ENCODE measurements at places on chromosomes 1 and 21.

DNA sequence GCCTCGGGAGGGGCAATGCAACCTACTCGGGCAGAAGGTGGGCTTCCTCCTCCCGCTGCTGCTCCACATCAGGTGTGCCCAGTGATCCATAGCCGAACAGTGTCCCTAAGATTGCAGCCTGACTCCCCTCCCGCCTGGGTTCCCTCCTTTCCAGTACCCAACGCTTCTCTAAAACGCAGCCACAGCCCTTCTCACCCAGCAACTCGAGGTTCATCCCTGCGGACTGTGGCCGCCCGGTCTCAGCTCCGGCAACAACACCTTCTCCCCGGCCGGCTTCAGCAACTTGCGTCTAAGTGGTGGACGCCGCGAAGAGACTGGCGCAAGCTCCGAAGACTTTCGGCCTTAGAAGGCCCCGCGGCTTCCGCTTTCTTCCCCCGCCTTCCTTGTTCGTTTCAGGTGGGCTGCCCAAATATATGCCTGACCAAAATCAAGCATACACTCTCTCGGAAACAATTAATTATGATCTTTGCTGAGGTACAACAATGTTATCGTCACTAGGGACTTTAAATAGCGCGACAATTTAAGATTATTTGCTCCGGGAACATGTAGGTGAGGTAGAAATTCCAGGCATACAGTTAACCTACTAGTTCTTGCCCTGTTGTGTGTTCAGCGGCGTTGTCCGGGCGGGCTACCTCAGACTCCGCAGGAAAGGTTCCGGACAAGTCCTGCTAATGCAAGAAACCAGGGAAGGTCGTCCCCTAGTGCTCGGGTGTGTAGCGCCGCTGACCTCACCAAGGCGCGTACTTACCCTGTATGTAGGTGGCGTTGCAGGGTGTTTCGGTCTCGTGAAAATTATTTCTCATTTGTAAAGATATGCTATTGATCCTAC, at the start of gene RBBP5:
Gene RBBP5, minus strand, starts transcription at position 319 of the 829 bp plus-strand sequence. Its CDS starts 105 bp downstream, at position 214.
- DNase-seq, result peak; percentile 92

DNA sequence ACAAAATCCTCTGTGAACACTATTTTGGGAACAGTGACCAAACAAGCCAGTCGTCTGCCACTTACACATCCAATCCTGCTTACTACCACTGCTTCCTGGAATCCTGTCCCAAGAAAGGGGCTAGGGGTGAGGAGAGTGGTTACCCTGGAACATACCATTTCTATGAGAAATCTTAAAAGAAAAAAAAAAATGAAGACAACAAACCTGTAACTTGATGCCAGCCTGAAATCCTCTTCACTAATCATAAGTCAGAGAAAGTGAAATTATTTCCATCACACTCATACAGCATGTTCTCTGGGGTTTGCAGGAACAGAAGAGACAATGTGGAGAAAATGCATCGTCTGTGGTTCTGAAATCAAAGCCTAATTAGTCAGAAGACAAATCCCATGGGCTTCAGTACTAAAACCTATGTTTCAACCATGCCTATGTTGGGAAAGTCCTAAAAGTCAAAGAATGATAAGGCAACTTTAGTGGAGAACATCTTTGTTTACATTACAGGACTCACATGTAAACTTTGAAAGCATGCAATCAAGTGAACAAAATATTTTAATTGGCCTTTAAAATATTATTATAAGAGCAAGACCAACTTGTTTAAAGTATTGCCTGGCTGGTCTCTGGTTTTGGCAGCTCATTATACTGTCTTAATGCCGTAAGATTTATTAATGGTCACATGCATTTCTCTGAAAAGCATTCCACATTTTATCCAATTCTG, 220.7 kb downstream of the LTN1 start:
- DNase-seq, result no peak

GRCh38 chr1:236009191-236009590, 55.7 kb downstream of the NID1 start:
- no peak for DNase-seq

- no peak for DNase-seq
Observed at GRCh38 chr1:229388897-229389580, 44.9 kb downstream of the ACTA1 start.

- no peak for DNase-seq
Observed at GRCh38 chr1:185735701-185736064, 1.5 kb downstream of the HMCN1 start.

GRCh38 chr1:6351480-6352137, 42.0 kb downstream of the ACOT7 start:
- no peak for DNase-seq

- no peak for DNase-seq
Observed at GRCh38 chr1:109162626-109163025, 48.7 kb downstream of the ELAPOR1 start.

DNA sequence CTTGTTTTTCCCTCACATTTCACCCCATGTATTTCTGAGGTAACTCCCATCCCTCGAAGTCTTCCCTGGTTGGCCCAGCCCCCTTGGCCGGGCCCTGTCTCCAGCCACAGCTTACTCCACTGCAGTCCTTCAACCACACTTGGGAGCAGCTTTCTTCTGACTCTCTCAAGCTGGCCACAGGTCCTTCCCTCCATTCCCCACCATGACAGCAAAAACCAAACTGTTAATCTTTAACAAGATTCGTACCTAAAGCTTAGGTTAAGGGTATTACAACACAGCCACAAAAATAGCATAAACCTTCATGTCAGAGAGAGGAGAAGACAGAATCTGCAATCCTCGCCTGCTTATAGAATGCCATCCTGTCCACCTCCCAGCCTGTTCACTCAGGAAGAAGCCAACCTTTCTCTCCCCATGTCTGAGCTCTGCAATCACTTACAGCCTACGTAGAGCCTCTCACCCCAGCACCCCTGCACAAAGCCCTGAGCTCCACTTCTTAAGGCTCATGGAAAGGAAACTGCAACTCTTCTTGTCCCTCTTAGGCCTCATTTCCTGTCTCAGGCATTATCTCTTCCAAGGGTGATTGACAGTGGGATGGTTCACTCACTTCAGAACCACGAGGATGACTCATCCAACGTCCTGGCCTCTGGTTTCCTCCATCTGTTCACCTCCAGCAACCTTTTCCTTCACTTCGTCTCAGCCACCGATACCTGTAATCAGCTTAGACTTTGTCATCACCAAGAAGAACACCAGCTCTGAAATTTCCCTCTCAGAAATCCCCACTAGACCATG, 72.8 kb downstream of the CD2 start:
- peak; percentile 25 for DNase-seq

- no peak for DNase-seq
Observed at GRCh38 chr1:204932573-204932909, 61.9 kb downstream of the NFASC start.

DNA sequence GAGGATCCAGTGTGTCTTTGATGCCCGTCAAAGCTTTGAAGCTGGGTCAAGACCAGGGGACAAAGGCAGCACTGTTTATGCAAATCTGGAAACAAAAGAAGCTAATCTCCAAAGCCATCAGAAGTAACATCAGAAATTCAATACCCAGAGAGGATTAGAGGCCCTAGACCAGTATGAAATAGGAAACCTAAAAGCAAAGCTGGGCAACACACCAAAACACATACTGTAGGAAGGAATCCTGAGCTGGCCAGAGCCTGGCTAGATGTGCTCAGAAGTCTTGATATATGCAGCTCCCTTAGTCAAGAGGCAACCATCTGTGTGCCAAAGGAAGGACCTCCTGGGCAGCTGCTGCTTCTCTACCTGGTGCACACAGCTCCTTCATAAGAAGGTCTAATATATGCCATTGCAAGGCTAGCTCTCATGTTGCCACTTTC, 12.3 kb downstream of the COLGALT2 start:
- DNase-seq, result no peak

DNA sequence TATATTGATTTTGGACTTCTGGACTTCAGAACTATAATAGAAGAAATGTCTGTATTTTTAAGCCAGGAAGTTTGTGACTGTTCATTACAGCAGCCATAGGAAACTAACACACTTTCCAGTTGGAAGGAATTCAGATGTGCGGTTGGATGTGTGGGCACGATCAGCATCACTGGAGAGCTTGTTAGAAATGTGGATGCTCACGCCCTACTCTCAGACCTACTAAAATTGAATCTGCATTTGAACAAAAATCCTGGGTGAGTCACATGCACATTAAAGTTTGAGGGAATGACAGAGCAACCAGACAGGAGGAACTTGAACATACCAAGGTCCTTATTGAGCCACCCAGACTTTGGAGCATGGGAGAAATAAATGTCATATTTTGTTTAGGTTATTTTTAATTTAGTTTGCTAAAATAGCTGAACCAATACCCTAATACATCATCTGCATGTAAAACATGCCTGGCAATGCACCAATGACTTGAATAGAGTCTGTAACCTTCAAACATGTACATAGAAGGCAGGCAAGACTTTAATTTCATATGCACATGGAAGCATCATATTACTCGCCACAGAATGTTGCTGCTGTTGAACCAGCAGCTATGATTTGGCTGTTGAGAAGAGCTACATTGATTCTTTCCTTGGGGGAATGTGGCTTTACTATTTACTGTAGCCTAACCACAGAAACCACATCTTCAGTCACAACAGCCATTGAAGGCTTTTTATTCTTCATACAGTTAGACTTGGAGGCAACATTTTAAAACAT, 346.2 kb downstream of the BARHL2 start:
- DNase-seq, result no peak

- DNase-seq, result peak; percentile 3
Observed at GRCh38 chr1:248821101-248821500, 4.6 kb downstream of the SH3BP5L start.

- no peak for DNase-seq
Observed at GRCh38 chr1:119655154-119655553, 7.1 kb upstream of the ZNF697 start.

DNA sequence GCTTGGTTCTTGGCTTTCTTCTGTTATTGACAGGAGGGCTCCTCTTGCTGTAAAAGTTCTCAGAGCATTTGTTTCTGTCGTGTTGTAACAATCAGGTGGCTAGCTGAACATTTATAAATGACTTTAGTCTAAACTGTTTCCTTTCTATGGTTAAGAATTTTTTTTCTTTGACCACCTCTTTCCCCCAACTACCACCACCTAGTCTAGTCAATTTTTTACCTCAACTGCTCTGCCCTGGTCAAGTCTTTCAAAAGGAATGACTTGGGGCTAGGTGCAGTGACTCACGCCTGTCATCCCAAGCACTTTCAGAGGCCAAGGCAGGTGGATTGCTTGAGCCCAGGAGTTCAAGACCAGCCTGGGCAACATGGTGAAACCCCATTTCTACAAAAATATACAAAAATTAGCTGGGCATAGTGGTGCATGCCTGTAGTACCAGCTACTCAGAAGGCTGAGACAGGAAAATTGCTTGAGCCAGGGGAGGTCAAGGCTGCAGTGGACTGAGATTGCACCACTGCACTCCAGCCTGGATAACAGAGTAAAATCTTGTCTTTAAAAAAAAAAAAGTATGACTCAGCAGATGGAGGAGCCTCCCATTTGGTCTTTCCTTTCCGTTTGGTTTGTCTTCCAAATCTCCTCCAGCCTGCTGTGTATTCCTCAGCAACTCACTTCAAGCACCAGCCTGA, 40.7 kb downstream of the MAP3K21 start:
- DNase-seq, result no peak

DNA sequence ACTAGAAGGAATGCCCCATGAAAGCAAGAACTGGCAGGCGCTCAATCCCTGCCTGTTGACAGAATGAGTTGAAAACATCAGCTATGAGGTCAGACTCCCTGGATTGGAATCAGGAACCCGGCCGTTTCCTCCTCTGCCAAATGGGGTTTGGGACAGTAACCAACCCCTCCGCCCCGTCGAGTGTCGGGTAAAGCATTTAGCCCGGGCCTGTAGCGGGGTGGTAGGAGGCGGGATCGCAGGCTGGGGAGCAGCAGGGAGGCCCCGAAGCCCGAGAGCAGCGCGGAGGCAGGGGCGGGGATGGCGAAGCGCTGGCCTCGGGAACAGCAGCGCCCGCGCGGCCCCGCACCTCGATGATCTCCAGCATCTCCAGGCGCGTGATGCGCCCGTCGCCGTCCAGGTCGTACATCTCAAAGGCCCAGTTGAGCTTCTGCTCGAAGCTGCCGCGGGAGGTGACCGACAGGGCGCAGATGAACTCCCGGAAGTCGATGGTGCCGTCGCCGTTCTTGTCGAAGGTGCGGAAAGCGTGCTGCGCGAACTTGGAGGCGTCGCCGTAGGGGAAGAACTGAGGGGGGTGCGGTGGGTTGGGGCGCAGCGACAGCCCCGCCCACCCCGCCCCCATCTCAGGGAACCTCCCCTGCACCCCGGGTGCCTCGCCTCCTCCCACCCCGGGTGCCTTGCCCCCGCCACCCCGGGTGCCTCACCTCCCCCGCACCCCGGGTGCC, 7.5 kb downstream of the HPCAL4 start:
- DNase-seq, result peak; percentile 37

DNA sequence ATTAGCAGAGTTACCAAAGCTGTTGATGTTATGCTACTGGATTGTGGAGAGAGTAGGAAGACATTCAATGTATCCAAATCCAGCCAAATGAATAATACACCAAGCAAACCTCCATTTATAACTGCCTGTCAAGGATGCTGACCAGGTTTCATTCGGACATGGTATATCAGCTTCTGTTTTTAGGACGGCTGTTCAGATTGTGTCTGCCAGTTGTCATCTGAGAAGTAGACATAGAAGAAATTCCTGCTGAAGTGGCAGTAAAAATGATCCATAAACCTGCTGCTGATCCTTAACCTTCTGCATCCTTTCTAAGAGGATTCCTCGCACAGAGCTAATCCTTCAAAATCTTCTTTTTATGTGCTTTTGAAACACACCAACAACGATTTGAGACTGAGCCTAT, 663.6 kb upstream of the PLXNA2 start:
- no peak for DNase-seq

- DNase-seq, result no peak
Observed at GRCh38 chr1:17228619-17229018, 20.3 kb upstream of the PADI3 start.

GRCh38 chr1:67436511-67437055, 6.4 kb upstream of the SERBP1 start:
- DNase-seq, result no peak

GRCh38 chr1:168637350-168637991, 61.1 kb downstream of the XCL1 start:
- no peak for DNase-seq

DNA sequence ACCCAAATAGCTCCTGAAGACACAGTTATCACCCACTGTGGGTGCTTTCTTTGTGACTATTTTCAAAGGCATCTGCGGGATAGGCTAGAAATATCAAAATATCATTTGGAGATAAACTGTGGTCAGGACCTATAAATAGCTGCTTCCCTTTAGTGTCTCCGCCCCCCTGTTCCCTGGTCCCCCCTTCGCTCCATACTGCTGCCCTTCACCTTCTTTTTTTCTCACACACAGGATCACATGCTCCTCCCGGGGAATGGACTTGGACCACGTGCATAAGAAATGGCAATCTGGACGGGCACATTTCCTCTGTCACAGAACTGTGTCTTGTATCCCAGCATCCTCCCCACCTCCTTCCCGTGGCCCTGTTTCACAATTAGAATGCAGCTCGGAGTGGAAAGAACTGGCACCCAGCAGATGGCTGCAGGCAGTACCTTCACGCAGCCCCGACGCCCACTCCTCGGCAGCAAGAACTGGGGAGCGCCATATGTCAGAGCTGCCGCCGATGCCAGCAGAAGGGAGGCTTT, 68.8 kb upstream of the SSX2IP start:
- DNase-seq, result no peak
